ENCODE measurements at places on chromosomes 12 and 14. TPM values are rescaled to one million over a fixed set of nuclear protein-coding genes. Genes with fewer than 3 reads are reported as not detected.

- no peak for DNase-seq
Observed at GRCh38 chr12:40788276-40788675, 96.0 kb downstream of the CNTN1 start.

- DNase-seq, result peak; percentile 23
Observed at GRCh38 chr14:36580856-36581831, 1.3 kb downstream of the NKX2-8 start.

DNA sequence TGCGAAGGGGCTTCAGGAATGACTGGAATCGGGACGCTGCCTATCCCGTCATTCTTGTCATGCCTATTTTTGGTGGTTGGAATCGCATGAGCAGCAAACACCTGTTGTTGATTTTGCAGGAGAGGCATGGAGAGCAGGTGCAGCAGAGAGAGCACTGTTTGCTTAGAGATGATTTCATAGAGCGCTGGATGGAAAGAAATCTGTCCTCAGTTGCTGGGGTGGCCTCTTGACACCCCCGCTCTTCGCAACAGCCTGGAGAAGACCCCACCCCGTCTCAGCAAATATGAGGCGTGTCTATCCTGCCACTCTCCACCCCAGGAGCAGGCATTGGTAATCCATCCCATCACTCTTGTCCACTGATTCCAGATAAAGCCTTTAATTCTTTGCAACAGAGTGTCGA is 19.3 kb upstream of the NCOR2 start:
- DNase-seq, result no peak

DNA sequence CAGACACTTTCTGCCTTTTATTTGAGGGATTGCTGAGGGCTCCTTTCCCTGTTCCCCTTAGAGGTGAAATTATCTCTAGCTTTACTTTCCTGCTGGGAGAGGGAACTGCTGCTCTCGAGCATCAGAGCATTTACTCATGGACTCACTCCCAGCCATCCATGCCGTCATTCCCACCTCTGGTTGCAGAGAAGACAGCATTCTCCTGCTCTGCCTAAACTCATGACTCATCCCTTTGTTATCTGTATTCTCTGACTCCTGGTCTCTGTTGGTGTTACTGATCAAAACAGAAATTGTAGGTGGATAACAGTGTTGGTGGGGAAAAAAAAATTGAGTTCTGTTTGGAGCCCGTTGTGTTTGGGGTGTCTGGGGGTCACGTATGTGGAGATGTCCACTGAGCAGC is 159.3 kb downstream of the TTC8 start:
- DNase-seq, result no peak

GRCh38 chr12:107468182-107468581 is 217.4 kb upstream of the PWP1 start:
- DNase-seq, result no peak

PRIMA1 gene
- total RNA-seq, result 0.02 TPM

DNA sequence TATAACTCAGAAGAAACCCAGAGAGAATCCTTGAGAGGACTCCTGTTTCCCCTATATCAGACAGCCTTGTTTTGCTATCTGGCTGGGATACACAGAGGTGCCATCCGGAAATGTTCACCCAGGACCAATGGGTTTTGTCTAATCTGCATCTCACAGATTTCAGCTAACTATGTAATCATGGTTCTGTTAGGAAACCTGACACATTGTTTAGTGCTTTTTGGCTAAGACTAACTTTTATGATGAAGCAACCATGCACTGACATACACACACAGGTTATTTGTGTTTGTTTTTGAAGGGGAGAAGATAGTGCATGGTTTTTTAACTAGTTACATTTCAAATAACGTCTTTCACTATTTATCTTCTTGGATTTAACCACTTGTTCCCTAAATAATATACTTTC is 245.2 kb downstream of the AKAP6 start:
- no peak for DNase-seq
